ENCODE measurements at places on chromosomes 6 and 20.

DNA sequence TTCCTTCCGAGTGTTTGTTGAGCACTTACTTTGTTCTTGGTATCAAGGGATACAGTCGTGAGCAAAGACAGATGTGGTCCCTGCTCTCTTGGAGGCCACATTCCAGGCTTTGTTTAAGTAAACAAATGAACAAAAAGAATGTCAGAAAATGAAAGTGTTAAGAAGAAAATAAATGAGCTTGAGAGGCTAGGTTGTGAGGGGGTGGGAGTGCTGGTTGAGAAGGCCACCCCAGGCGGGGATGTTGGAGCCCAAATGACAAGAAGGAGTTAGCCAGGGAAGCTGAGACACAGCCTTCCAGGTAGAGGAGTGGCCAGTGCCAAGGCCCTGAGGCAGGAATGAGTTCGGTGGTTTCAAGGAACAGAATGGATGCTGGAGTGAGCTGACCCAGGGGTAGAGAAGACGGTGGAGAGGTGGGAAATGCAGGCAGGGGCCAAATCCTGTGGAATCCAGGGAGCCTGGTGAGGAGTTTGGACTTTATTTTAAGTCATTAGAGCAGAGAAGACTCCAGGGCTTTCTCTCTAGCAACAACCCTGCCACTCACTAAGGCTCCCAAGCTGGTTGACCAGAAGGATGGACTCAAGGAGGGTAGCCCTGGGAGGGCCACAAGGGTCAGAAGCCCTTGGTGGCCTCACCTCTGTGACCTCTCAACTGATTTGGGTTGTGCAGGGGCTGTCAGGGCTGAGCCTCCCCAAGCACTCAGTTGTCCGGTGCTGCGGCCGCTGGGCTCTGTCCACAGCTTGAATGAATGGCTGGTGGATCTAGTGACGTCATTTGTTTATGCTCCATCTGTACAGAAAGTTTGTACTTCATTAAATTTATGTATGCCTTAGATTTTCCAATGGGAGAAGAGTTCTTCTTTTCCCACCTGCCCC, 66.0 kb upstream of the STX16 start:
- no peak for DNase-seq

DNA sequence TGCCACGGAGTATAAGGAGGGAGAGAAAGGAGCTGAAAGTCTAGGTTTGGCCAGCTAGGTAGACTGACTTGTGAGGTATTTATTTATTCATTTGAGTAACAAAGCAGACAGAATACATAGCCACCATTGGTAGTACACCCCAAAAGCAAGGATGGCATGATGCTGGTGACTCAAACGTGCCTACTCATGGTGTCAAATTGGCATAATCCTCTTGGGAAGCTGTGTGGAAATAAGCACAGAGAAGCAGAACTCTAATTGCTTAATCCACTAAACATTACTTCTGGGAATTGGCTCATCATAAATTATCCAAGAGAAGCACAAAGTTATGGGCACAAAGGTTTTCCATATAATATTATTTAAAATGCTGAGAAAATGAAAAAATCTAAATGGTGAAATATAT, 2.5 kb downstream of the DEFB132 start:
- no peak for DNase-seq

DNA sequence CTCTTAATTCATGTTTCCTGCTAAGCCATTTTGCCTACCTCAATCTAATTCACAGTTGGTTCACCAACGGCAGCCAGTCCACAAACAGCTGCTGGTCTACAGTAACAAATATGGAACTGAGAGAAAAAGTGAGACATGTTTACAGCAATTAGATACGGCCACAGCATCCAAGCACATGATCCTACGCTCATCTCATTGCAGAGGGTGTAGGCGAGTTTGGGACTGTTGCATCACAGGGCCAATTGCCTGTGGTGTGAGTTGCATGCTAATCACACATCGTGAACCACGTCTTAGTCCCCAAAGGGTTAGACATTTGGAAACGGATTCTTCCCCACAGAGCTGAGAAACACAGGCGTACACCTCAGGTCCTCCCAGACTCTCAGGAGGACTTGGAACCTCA, 166.9 kb downstream of the EYA2 start:
- DNase-seq: no peak

GRCh38 chr6:136961848-136962247, 39.7 kb downstream of the SLC35D3 start:
- no peak for DNase-seq

GRCh38 chr6:30684386-30685156, 1.9 kb downstream of the PPP1R18 start:
- peak; percentile 68 for DNase-seq

GRCh38 chr6:1187293-1188131, 124.4 kb upstream of the FOXQ1 start:
- no peak for DNase-seq

- DNase-seq: peak; percentile 28
Measured at GRCh38 chr20:20215976-20216727, 151.8 kb upstream of the INSM1 start.

GRCh38 chr6:21842875-21843645, 249.5 kb downstream of the SOX4 start:
- DNase-seq: no peak

GRCh38 chr6:73688351-73688750, 7.7 kb upstream of the CD109 start:
- DNase-seq: no peak

DNA sequence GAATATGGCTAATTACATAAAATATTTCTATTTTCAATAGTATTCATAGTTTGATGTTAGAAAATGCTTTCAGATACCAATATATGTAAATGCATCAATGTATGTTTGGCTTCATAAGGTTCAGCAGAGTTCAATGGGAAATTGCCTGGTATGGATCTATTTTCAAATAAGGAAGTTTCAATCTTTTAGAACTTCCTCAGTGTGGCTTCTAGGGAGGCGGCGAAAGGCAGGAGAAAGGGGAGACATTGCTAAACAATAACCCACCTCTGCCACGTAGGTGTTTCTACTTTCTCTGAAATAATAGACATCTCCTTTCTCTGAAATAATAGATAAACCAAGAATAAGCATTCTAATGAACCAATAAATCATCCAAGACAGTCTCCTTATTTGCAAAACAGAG, 237.7 kb upstream of the RAB32 start:
- no peak for DNase-seq

DNA sequence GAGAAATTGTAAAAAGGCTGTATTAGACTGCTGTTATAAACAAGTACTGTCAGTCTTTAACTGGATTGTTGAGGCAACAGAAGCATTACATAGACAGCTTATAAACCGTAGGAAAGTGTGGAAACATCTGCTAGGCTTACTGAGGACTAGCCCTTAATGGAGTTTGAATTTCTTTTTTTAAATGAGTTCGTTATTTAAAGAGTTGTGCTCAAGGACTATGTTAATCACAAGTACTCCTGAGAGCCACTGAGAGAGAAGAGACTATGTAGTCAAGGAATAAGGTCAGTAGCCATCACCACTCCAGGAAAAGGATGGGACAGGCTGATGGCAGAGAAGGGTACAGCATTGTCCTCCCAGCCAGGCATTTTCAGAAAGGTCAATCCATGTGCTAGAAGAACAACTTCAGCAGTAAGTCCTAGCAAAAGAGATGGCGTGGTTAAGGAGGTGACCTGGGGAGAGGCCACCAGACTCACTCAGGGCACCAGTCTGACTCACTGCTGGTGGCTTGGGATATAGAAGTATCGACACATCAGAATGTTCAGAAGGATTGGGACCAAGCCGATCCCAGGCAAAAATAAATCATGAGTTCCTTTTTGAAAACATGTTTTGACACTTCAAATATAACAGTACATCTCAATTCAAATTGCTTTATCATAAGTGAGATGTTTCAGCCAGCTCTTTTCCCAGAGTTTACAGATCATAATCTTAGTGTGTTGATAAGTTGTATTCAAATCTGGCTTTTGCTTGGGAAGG, 6.4 kb downstream of the RPS12 start:
- no peak for DNase-seq

GRCh38 chr20:25150016-25150415, 45.5 kb upstream of the ENTPD6 start:
- no peak for DNase-seq

GRCh38 chr6:138455746-138456400, 43.4 kb downstream of the NHSL1 start:
- peak; percentile 68 for DNase-seq

DNA sequence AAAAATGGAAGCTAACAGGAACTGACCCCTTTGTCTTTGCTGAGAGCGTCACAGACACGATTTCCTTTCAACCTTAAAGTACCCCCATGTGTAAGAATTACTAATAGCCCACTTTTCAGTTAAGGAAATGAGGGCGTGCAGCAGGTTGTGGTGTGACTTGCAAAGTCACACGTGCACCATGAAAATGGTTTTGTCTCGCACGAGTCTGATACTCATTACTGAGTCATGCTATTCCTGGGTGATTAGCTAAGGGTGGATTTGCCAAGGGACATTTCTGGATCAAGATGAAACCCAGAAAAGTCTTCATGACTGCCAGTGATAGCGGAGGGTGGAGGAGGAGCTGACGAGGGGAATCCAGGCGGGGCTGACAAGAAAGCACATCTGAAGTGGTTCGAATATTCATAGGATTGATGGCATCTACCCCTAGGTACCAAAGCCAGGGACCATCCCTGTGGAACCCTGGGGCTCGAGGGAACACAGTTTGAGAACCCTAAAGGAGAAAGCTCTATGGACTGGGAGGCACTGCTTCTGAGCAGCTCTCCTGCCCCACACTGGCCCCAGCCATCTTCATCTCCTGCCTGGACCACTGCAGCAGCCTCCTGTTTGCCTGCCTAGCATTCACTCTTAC, 12.1 kb upstream of the NFATC2 start:
- no peak for DNase-seq

- DNase-seq: no peak
Measured at GRCh38 chr20:5776077-5776476, 25.9 kb downstream of the SHLD1 start.

DNA sequence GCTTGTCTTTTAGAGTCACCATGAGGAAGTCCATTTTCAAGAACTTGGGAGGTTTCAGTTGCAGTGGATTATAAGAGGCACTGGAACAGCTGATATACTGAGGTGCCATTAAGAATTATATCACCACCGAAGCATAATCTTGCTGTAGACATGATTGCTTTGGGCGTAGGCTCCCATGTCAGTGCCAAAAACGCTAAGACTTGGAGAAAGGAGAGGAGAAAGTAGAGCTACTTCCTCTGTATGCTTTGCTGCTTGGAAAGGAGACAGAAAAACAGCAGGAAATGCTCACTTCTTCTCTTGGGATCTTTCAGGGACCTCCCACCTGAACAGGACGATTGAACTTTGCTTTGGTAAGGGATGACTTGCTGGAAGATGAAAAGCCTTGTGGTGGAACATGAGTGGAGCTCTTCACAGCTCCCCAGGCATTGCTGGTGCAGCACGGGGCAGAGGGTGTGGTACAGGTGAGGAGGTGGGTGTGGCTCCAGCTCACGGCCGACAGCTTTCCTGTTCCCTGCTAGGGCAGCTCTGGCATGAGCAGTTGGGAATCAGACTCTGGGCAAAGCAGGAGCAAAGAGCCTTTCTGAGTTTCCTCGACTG, 190.4 kb upstream of the JAG1 start:
- DNase-seq: no peak

DNA sequence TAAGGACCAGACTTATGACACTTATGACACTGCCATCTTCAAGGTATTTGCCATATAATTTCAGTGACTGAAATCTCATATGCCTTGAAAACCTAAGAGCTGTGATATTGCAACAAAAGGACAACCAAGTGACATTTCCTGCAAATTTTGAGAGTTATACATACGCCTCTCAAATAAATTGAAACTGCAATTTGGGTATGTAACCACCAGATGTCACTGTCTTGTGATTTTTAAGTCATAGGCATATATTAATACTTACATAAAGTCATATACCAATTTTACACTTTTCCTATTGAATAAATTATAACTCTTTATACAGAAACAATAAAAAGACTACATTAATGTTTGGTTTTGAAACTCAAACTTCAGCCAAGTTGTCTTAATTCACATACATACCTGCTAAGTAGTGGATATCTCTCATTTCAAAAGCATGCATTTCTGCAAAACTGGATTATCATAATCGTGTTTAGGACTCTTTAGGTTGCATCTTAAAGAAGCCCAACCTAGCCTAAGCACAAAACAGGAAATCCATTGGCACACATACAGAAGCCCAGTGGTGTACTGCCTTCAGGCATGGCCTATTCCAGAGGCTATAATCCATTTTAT, 180.2 kb downstream of the PACRG start:
- DNase-seq: peak; percentile 18

DNA sequence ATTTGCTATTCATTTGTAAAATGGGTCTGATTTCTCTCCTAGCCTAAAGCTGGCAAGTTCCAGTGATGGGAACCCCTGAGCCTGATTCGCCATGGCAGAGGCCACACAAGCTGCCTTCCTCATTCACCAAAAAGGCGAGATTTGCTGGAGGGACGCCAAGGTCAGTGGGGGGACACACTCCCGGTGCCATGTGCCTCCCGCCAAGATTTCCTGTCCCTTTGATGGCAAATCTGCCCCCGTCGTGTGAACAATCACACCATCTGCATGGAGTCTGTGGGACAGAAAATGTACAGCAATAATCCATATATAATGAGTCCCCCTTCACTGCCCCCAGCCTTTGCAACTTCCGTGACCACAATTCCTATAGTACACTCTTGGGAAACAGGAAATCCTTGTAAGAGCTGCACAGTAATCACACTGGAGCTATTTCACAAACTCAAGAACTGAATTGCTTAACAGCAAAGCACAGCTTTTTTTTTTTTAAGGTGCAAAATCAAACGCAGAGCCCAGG, 15.7 kb upstream of the IGF2R start:
- DNase-seq: no peak

- no peak for DNase-seq
Measured at GRCh38 chr6:40713002-40713719, 126.0 kb upstream of the LRFN2 start.

- no peak for DNase-seq
Measured at GRCh38 chr6:68740828-68741500, 105.9 kb downstream of the ADGRB3 start.

DNA sequence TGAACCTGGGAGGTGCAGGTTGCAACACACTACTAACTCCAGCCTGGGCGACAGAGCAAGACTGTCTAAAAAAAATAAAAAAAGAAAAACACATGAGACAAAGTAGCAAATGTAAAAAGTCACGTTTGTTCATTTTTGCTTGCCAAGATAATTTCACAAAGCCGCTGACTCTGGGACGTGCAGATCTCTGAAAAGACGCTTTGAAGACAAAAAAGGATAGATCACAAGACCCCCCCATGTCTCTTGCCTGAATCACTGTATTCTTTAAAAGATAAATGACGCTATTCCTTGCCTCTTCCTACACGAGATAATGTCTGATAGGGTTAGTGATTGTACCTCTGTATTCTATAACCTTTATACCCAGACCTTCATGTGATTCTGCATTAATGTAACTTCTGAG, 23.3 kb upstream of the STXBP5 start:
- DNase-seq: no peak

DNA sequence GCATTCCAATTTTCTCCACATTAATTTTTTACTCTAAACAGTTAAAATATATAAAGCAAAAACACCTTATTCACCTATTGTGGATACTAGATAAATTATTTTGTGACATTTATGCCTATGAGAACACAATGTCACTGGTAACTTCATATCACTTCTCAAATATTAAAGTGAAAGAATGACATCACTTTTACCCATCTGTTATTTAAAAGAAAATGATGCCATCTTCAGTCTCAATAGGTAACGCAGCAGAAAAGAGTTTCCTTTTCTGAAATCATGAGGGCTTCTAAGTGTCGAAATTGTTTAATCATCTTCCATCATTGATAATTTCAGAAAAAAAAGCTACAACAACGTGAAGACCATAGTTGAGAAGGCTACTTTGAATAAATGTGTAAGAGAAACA, 2.9 kb downstream of the HAO1 start:
- DNase-seq: no peak

GRCh38 chr6:43171707-43172103, 636 bp downstream of the SRF start:
- peak; percentile 31 for DNase-seq
